ENCODE measurements at places on chromosomes 4 and X.

DNA sequence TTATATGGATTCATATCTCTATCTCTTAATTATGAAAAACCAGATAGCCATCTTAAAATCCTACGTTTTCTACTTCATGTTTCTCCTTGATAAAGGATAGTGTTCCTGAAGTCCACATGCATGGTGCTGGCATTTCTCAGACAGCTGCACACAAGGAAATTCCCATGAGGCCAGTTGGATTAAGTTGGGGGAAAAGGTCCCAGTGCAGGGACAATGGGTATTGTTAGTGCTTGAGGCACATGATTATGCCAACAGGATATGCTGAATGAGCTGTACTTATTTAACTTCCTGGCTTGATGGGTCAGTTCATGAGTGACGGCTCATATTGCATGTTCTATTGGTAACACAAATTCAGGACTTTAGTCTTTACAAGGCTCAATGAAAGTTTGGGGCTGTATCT is 913.9 kb upstream of the NDST4 start:
- DNase-seq, result no peak

DNA sequence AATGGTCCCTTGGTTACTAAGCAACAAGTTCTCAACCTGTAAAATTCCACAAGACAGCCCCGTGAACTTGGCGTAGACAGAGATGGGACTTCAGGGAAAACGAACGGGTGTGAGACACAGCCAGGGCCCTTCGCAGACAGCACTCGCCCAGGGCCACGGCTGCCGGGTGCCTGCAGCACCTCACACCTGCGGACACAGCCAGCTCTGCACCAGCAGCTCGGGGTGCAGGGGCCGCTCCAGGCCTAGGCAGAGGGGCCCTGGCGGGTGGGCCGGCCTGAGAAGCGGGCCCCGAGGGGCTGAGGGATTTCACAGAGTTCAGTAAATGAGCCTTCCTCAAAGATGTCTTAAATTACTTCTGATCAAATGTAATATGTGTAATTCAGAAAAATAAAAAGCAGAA is 34.0 kb downstream of the GAK start:
- no peak for DNase-seq

DNA sequence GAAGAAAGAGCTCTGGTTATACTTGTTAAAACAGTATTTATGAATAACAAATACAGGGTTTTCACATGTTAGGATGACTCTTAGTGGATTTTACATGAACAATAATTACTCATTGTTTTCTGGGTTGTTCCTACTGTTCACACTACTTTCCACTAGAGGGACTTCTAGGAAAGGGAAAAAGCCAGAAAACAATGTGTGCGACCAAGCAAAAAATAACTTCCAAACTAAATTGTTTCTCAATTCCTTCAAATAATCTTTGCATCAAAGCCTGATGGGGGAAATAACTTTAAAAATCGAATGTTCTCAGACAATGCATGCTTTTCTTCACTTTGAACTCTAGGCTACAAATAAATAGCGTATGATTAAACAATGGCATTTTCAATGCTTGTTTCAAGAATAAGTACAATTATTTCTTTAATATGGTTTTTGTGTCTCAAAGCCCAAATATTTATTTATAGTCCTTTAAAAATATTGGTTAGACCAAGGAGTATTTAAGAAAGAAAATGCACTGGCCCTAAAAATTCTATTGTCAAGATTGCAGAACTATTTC is 72.1 kb upstream of the ETNPPL start:
- no peak for DNase-seq

- DNase-seq, result no peak
Observed at GRCh38 chrX:22652596-22652995, 347.2 kb upstream of the DDX53 start.

GRCh38 chr4:121198251-121198650 is 34.1 kb upstream of the TNIP3 start:
- DNase-seq, result no peak

DNA sequence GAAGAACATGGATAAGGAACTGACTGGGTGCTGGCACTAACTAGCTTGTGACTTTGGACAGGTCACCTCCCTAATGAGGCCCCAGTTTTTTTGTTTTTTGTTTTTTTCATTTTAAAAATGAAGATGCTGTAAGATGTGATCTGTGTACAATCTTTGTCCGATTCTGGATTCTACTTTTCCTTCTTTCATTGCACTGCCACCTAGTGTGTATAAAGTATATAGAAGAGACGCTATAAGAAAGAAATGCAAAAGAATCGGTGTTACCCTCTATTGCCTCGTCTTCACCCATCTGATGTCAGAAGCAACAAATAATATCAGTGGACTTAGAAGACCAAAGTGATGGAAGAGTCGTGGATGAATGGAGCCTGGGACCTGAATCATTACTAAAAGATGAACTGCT is 58.6 kb upstream of the P2RY10 start:
- DNase-seq, result no peak

- no peak for DNase-seq
Observed at GRCh38 chrX:97234471-97235081, 350.9 kb downstream of the RPA4 start.

Data from activated naive CD4-positive, alpha-beta T cell treated with Interleukin-2 at 50 U/mL for 16 hours (primary cell).